ENCODE measurements at places on chromosomes 3 and 15.

DNA sequence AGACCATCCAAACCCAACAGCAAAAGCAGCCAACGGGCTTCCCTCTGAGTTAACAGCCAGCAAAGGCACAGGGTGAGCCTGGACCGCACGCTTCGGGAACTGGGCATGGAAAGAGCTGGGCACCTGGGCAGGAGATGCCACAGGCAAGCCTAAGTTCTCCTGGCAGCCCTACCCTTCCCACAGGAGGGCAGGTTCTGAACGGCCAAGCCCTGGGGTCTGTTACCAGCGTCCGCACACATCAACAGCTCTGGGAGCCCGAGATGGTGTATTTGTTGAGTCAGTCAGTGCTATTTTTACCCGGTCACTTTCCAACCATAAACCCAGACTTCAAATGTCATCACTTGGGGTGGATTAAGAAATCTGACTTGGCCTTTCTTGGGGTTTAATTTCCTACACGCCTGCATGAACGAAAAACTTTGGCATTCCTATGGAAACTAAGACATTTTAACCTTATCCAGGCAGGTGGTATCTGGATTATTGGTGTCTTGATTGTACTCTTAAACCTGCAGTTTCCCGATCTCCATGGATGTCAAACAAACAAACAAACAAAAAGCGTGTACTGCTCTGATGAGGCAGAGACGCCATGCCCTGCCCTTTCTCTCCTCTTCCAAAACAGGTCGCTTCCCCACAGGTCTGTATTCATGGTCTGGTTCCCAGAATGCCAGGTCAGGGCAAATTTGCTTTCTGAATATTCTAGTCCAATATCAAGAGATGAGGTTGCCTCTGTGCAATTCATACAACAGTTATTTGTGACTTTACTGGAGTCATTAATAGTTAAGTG lies 99.7 kb downstream of the XXYLT1 start:
- no peak overlapping the region for H3K4me3 ChIP-seq
- no peak overlapping the region for H3K27ac ChIP-seq
- no peaks in the 10 kb centered on the region for H3K27me3 ChIP-seq

DNA sequence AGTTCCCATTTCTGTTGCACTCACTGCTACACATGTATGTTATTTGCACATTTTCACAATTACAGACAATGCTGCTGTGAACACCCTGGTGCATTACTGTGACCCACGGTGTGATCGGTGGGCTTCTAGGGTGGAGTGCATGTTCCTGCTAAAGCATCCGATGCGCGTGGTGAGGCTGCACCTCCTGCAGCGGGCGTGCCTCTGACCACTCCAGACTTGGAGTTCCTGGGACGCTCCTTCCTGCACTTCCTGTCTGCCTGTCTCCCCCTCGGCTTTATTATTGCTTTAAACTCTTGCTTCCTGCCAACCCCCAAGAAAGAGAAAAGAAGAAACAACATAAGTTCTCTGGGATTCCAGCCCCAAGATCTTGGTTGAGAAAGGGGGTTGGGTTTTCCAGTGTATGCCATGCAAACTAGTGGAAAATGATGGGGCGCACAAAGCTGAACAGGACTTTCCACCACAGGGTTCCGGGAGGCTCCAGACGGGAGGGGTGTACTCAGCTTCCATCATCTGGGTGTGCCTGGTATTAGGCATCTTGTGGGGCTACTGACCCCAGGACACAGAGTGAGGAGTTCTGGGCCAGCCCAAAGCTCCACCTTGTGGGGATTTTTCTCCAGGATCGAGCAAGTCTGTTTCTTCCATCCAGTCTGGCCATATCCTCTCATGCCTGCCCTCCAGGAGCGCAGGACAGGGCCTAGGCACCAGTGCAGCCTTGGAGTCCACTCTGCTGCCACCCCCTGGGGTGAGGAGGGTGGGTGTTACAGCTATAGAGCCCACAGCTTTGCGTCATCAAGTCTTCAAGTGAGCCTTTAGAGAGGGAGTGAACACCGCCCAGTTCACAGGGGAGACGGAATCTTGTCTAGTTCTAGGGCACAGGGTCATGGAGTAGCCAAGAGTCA lies 11.2 kb downstream of the RPL32 start:
- H3K36me3 ChIP-seq: peaks cover 29% of the 10 kb centered on the region
- no peak overlapping the region for H3K4me3 ChIP-seq
- DNase-seq: no peak
- no peaks in the 10 kb centered on the region for H3K27me3 ChIP-seq

GRCh38 chr15:58276924-58277323 lies 138.7 kb downstream of the AQP9 start:
- H3K27me3 ChIP-seq: no peaks in the 10 kb centered on the region
- no peaks in the 10 kb centered on the region for H3K36me3 ChIP-seq
- no peak for DNase-seq
- H3K4me3 ChIP-seq: no peak overlapping the region

GRCh38 chr15:67030036-67030762 lies 35.2 kb upstream of the SMAD3 start:
- H3K4me3 ChIP-seq: no peak overlapping the region
- H3K27me3 ChIP-seq: no peaks in the 10 kb centered on the region

DNA sequence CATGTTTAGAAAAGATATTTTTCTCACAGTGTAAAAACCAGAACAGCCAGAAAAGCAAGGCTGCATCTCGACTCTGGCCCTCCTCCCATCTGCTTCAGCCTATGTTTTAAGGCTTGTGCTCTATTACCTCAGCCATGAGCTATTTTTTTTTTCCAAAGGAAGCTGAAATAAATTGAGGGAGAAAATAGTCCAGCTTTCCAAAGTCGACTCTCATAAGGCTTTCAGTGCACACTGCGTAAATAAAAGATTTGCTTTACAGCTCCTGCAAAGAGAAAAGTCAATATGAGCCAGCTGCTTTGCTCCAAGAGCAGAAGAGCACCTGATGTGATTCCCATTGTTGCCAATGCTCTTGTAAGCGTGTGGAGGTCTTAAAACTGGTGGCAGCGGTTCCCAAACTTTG lies 26.7 kb downstream of the SCG3 start:
- no peaks in the 10 kb centered on the region for H3K4me1 ChIP-seq
- H3K36me3 ChIP-seq: no peaks in the 10 kb centered on the region
- H3K27me3 ChIP-seq: no peaks in the 10 kb centered on the region
- DNase-seq: no peak
- H3K4me3 ChIP-seq: no peak overlapping the region
